Activated B cell treated with CpG ODN at 0.5 μM for 24 hours (primary cell): ENCODE measurements at places on chromosomes 3 and 15.

- no peak for DNase-seq
- H3K4me1 ChIP-seq: peaks cover 8% of the 10 kb centered on the region
- H3K27ac ChIP-seq: no peak overlapping the region
- H3K4me3 ChIP-seq: no peak overlapping the region
These were observed 60.4 kb upstream of the POLG start for GRCh38 chr15:89395031-89395430.

DNA sequence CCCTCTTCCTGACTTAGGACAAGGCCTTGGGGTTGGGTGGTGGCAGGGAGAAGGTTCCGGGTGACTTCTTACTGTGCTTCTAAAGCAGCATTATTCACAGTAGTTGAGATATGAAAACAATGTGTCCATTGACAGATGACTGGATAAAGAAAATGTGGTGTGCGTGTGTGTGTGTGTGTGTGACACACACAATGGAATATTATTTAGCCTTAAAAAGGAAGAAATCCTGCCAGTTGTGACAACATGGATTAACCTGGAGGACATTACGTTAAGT is 128.1 kb upstream of the RASGRP1 start:
- no peak overlapping the region for H3K27ac ChIP-seq
- no peaks in the 10 kb centered on the region for H3K36me3 ChIP-seq
- DNase-seq: no peak
- H3K27me3 ChIP-seq: no peaks in the 10 kb centered on the region
- H3K4me1 ChIP-seq: peaks cover 14% of the 10 kb centered on the region

- H3K27me3 ChIP-seq: no peaks in the 10 kb centered on the region
- no peaks in the 10 kb centered on the region for H3K4me1 ChIP-seq
- no peak overlapping the region for H3K27ac ChIP-seq
These were observed 121.9 kb downstream of the SLCO3A1 start for GRCh38 chr15:91975241-91975978.

DNA sequence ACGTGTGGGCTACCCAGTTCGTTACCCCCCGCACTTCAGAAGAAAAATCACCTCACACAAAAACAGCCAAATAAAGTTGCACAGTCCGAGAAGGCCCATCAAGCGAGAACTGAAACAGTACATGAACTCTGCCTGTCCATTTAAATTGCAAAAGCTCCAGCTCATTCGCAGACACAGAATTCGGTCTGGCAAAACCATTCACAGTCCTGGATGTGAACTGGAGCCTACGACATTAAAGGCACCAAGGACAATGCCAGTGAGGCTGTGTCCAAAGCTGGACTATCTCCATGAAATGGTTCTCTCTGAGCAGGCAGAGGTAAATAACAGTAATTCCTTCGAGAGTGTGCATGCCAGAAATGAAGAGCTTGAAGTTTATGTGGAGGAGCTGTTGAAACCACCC is 261.3 kb upstream of the ICE2 start:
- DNase-seq: no peak
- H3K4me1 ChIP-seq: no peaks in the 10 kb centered on the region
- H3K27me3 ChIP-seq: no peaks in the 10 kb centered on the region

DNA sequence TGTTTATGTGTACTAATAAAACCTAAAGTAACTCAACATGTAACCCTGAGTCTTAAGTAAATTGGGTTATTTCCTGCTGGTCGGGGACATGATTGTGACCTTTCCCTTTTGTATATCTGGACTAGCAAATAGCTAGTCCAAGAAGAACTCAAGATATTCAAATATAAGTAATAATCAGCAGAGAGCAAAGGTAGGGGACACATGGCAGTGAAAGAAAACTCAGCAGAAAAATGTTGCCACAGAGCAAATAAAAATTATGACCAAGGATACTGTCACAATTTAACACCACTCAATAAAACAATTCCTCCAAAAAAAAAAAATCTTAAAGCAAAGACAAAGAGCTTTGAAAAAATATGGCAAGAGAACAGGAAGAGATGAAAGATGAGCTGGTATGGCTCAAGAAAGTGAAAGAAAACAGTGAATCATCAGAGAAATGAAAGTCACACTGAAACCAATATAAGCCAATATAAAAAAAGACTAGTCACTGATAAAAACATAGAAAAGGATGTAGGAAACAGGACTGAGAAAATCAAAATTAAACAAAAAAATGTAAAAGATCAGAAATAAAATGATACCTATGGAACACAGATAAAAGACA is 43.4 kb downstream of the HLTF start:
- no peak overlapping the region for H3K4me3 ChIP-seq
- peaks cover 57% of the 10 kb centered on the region for H3K36me3 ChIP-seq
- H3K27ac ChIP-seq: peak overlapping the region; percentile 33
- H3K27me3 ChIP-seq: no peaks in the 10 kb centered on the region

- H3K27me3 ChIP-seq: no peaks in the 10 kb centered on the region
- DNase-seq: no peak
- H3K27ac ChIP-seq: no peak overlapping the region
These were observed 12.4 kb downstream of the PIF1 start for GRCh38 chr15:64813075-64813474.

GRCh38 chr15:74892313-74892712 is 2.5 kb downstream of the MPI start:
- no peaks in the 10 kb centered on the region for H3K27me3 ChIP-seq
- DNase-seq: no peak
- H3K4me1 ChIP-seq: peaks cover 45% of the 10 kb centered on the region

GRCh38 chr3:46222435-46223161 is 14.5 kb upstream of the CCR1 start:
- peak overlapping the region; percentile 3 for H3K4me3 ChIP-seq
- H3K27me3 ChIP-seq: no peaks in the 10 kb centered on the region
- H3K36me3 ChIP-seq: no peaks in the 10 kb centered on the region
- no peak for DNase-seq

DNA sequence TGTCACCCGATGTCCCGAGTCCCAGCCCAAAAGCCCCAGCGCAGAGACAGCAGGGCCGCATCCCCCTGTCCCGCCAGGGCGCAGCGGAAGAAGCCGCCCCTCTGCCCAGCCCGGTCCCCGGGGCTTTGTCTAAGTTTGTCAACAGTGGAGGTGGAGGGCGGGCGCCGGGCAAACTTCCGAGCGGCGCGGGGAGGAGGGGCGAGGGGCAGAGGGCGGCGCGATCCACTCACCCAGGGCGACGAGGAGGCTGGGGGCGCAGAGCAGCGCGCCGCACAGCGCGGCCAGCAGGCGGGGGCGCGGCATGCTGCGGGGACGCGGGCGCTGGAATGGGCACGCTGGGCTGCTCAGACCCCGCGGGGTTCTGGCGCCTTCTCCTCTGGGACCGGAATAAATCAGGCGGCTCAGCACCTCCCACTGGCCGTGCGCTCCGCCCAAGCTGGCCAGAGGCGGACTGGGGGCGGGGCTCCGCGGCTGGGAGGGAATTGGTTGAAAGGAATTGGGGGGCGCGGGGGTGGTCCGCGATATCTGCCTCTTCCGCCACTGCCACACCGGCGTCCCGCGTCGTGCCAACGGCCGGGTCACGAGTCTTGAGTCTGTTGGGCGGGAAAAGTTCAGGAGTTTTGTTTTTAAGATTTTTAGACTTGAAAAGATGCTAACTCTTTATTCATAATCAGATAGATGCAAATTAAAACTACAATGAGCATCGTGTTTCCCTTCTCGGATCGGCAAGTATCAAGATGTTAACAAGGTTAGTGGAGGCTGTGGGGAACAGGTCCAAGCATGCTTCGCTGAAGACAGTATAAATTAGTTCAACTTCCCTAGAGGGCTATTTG is at the start of gene MFGE8:
Gene MFGE8, minus strand, starts transcription at position 363 of the 833 bp plus-strand sequence. Its CDS starts 60 bp downstream, at position 303.
- H3K4me3 ChIP-seq: peak within 1 kb of the TSS; percentile 90
- H3K27me3 ChIP-seq: peaks cover 7% of the 10 kb centered on the region
- H3K27ac ChIP-seq: no peak within 1 kb of the TSS

DNA sequence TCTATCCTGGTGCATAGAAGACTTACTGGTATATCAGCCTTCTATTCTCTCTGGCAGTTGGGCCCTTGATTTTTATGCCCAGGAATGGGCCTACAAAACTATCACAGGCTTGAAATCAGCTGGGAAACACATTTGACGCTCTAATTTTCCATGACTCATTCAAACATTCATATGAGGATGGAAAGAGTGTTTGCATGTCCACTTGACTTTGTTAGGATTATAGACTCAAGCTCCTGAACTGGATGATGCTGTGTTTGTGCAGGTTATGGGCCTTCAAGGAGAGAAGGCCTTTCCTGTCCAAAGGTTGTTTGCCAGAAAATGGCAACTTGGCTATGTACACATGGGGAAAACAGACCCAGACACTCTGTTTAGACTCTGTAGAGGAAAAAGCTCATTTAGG is 219.9 kb downstream of the GAP43 start:
- H3K4me3 ChIP-seq: no peak overlapping the region
- no peak for DNase-seq
- no peak overlapping the region for H3K27ac ChIP-seq
- H3K36me3 ChIP-seq: no peaks in the 10 kb centered on the region

DNA sequence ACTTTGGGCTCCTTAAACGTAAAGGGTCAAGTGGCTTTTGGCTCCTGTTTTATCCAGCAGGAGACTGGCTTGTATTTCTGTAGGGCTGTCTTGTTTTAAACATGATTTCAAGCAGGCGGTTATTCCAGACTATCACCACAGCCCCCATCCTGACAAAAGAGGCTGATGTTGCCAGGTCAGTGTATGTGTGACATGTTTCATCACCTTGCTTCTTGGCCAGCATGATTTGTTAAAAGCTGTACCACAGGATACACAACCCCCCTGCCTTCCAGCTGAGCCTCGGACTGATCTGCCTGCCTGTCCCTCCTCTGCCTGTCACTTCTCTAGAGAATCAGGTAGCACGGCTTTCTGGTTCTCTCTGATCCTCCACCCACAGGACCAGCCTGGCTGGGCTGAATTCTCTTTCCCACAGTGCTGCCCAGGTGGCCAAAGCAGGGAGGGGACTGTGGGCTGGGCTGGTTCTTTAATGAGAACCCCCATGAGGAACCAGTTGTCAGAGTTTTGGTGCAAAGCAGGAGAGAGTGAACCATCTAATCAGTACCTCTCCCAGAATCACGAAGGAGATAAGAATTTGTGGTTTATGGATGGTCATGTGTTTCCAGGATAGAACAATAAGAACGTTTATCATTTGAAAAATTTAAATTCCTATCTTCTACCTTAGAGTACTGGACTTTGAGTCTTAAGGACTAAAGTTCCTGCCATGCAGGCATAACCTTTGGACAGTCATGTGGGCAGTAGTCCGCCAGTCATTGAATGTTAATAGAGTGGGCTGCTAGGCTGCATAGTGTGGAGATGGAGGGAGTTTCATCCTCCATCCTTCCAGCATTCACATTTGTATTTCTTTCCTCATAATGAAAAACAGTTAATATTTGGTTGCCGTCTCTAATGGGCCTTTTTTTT is 8.8 kb downstream of the ABHD6 start:
- DNase-seq: no peak
- peaks cover 50% of the 10 kb centered on the region for H3K4me1 ChIP-seq
- H3K27me3 ChIP-seq: no peaks in the 10 kb centered on the region
- H3K27ac ChIP-seq: no peak overlapping the region
- peaks cover 12% of the 10 kb centered on the region for H3K36me3 ChIP-seq
- no peak overlapping the region for H3K4me3 ChIP-seq

DNA sequence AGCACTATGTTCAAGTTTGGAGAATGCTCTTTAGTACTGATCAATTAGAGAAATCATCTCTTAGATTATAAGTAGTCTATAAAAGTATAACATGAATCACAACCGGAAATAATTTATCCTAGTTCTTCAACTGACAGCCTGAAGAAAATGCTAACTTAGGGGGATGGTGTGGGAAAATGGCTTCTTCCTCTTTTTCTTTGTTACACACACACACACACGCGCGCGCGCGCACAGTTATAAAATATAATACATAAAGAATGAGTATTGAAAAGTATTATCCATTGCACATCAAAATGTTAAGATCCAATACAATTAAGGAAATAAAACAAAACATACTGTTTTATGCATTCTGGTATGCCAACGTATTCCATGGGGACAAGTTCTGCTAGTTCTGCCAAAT is 11.2 kb upstream of the GTF2A2 start:
- H3K36me3 ChIP-seq: peaks cover 69% of the 10 kb centered on the region
- no peak overlapping the region for H3K4me3 ChIP-seq

- H3K27me3 ChIP-seq: no peaks in the 10 kb centered on the region
- no peaks in the 10 kb centered on the region for H3K36me3 ChIP-seq
- no peak overlapping the region for H3K27ac ChIP-seq
- DNase-seq: no peak
- H3K4me3 ChIP-seq: no peak overlapping the region
These were observed 207.7 kb downstream of the SOX2 start for GRCh38 chr3:181919375-181919774.

DNA sequence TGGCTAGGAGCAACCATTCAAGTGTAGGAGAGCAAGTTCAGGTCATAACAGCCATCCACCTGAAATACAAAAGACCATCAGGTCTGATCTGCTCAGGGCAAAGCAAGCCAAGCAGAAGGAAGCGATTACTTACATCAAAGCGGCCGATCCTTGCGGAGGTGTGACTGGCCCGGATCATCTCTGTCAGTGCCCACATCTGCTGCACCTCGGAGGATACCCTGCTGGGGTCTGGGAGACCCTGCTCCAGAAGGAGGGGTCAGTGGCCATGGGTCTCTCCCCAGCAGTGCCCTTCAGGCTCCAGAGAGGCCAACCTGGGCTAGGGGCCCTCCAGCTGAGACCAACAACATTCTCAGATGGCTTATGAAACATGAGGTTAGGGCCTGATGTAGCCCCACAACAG is 2.5 kb upstream of the AMT start:
- H3K4me3 ChIP-seq: no peak overlapping the region
- no peak for DNase-seq
- no peak overlapping the region for H3K27ac ChIP-seq
- H3K27me3 ChIP-seq: no peaks in the 10 kb centered on the region
- peaks cover 26% of the 10 kb centered on the region for H3K36me3 ChIP-seq
- peaks cover 27% of the 10 kb centered on the region for H3K4me1 ChIP-seq

GRCh38 chr3:119541547-119541946 is 17.9 kb downstream of the CD80 start:
- peaks cover 88% of the 10 kb centered on the region for H3K36me3 ChIP-seq
- peak overlapping the region; percentile 77 for H3K27ac ChIP-seq

DNA sequence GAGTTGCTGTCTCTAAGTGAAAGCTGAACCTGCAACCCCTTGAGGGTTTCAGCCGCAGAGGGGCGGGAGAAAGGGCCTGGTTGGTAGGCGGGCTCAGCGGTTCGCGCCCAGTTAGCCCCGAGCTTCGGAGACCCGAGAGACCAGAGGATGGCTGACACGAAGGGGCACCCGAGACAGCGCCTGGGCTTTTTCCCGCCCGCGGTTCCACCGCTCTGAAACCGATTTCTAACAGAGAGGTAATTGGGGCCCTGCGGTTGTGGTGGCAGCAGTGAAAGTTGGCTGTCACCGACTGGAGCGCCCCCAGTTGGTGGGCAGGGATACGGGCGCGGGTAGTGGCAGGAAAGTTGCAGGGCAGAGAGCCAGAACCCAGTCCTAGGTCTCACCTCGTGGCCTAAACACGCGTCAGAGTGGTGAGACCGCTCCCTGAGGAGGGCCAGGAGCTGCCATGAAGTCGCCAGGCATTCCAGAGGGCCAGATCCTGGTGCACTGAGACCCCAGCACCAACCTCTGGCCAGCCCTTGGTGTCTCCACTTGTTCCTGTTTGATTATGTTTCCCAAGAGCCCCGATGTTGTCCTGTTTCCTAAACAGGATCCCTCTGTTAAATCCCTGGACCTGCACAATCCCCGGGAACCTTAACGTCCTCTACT is 625 bp upstream of the ELL3 start:
- H3K27ac ChIP-seq: peak overlapping the region; percentile 96
- no peaks in the 10 kb centered on the region for H3K27me3 ChIP-seq
- DNase-seq: no peak
- H3K4me3 ChIP-seq: peak overlapping the region; percentile 96
- H3K4me1 ChIP-seq: peaks cover 40% of the 10 kb centered on the region
